ENCODE measurements at places on chromosomes 5 and 9. TPM values are rescaled to one million over a fixed set of nuclear protein-coding genes. Genes with fewer than 3 reads are reported as not detected.

DNA sequence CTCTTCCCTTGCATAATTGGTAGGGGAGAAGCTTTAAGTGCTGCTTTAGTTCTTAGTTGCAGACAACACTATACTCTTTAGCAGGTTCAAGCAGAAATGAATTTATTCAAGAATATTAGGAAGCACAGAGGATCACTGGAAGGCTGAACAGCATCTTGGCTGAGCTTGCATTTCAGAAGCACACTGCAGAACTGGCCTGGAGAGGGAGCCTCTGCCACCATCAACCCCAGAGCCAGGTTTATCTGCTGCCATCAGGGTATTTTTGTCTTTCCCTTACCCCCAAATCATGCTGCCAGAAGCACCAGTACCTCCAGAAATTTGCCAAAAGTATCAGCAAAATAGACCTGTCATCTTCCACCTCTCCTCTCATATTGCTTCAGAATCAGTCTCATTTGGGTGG, 440.7 kb downstream of the DMAC1 start:
- DNase-seq = no peak

DNA sequence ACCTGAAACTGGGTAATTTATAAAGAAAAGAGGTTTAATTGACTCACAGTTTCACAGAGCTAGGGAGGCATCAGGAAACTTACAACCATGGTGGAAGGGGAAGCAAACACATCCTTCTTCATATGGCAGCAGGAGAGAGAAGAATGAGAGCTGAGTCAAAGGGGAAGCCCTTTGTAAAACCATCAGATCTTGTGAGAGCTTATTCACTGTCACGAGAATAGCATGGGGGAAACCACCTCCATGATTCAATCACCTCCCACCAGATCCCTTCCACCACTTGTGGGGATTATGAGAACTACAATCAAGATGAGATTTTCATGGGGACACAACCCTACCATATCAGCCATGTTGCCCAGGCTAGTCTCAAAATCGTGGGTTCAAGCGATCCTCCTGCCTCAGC, 143.4 kb downstream of the FGF18 start:
- DNase-seq = no peak

Gene MARVELD2
- total RNA-seq = 0.08 TPM

- no peak for DNase-seq
Observed at GRCh38 chr5:15425766-15426165, 74.2 kb upstream of the FBXL7 start.

GRCh38 chr9:121023064-121023463, 27.0 kb downstream of the C5 start:
- no peak for DNase-seq
